Activated naive CD8-positive, alpha-beta T cell treated with anti-CD3 and anti-CD28 coated beads for 36 hours (primary cell): ENCODE measurements at places on chromosomes 12 and 14. TPM values are rescaled to one million over a fixed set of nuclear protein-coding genes. Genes with fewer than 3 reads are reported as not detected.

Gene PLEKHD1
- total RNA-seq: 0.04 TPM

Gene BEST3
- total RNA-seq: not detected

Gene TMEM233
- total RNA-seq: not detected

Gene KRT81
- total RNA-seq: not detected

Gene HOXC12
- total RNA-seq: not detected

Gene ATN1
- 27.6 TPM for total RNA-seq

Gene APEX1
- total RNA-seq: 277 TPM

Gene TAMALIN
- 11.3 TPM for total RNA-seq

Gene EIF2S3B
- 2.4 TPM for total RNA-seq

Gene KCNC2
- not detected for total RNA-seq

Gene LRP1
- 1.3 TPM for total RNA-seq

- DNase-seq: peak; percentile 11
These were observed 13.2 kb downstream of the TAOK3 start for GRCh38 chr12:118359541-118359915.

GRCh38 chr12:56231184-56231582, 1.3 kb downstream of the SLC39A5 start:
- no peak for DNase-seq

DNA sequence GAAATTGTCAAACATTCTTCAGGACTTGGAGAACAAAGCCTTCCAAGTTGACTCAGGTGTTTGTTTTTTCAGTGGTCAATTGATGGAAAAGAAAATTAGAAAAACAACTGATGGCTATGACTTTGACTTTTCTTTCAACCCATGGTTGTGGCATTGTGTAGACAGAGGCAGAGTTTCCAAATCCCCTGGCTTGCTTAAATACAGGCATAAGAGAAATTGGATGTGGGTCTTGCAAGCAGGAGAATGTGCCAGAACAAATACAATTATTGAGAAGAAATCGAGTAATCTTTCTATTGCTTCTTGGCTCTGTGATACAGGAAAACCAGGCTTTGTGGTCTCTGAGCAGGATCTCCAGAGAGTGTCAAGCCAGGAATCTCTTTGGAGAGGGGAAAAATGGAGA, 40.9 kb upstream of the FRMD6 start:
- no peak for DNase-seq

DNA sequence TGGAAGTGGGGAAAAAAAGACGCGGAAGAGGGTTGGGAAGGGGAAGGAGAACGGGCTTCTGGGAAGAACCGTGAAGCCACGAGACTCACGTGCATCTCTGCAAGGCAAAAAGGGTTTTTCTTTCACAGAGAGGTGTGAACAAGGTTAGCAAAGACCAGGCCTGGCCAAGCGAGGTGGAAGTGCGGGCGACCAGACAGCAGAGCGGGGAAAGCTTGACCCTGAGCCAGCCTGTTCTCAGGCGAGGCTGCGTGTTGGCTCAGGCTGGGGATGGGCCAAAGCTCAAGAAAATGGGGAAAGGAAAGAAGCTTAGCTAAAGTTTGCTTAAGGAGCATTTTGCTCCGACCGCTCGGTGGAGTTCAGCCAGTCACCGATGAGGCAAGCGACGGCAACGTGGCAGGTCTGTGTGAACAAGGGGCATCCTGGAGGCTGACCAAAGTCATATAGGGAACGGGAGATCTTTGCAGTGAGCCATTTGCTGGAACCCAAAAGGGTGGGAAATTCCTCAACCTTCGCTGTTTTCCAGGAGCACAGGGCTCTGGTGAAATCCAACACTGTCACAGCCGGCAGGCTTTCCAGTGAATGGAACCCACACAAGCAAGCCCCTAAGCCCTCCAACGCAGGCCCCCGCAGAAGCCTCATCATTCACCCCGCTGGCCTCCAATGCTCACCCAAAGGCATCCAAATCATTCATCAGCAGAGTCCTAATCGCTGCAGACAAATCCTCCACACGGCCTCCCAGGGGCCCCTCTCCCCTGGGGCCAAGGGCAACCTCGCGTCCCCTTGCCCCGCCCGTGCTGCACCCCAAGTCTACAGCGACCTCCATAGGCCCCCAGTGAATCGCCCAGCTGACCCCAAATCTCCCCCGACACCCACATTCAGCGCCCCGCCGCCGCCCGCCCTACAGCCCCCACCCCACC, 754 bp downstream of the ZNF605 start:
- DNase-seq: peak; percentile 39

- peak; percentile 35 for DNase-seq
These were observed 71.7 kb downstream of the CCDC92 start for GRCh38 chr12:123900871-123901376.

DNA sequence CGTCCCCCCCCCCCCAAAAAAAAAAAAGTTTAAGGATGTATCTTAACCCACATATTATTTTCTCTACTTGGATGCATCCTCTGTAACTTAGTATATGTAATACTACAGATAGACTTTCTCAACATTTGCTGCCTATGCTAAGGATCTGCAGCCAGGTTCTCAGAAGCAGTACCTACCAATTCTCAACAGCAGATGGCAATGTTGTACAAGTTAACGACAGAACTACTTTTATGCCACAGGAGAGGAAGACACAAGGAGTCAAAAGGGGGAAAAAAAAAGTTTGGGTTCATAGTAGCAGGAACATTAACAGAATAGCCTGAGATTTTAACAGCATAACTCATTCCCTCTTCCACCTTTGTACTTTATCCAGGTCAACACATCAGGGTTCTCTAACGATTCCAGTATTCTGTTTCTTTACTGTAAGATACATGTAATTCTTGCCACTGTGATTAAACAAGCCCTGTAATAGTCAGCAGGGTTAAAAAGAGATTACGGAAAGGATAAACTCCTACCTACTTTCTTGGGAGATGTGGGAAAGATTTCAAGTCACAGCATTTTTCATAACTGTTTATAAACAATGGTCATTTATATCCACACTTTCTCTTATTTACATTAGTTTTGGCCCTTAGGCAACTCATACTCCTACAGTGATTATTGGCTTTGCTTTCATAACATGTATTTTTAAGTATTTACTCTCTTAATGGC, 5.7 kb upstream of the NEK9 start:
- peak; percentile 35 for DNase-seq

GRCh38 chr12:50581226-50582184, 76.7 kb downstream of the DIP2B start:
- no peak for DNase-seq

DNA sequence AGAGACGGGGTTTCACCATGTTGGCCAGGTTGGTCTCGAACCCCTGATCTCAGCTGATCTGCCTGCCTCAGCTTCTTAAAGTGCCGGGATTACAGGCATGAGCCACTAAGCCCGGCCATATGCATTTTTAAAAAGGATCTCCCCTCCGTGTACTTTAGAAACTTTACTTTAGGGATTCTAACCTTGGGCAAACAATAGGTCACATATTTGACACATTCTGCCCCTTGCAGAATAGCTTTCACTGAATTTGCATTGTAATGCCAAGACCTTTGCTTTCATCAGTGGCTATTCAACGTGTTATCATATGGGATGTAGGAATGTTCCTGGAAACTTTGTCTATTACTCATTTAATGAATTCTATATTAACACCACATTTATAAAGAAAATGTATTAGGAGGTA, 11.4 kb upstream of the ANKS1B start:
- DNase-seq: no peak

DNA sequence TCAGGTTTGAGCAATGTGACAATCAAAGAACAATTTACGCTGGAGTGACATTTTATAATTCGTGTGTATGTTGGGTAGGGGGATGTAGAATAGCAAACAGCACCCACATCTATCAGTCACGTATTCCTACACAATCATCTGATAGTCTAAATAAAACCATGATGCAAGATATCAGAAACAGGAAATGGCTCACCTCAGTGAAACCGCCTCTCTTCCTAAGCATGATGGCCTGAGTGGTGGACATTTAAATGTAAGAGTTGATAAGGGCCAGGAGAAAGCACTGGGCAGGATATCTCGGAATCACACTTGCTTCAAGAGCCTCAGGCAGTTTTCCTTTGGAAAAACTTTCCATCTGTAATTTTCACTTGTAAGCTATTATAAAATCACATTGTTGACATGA, 128.2 kb downstream of the GRIP1 start:
- DNase-seq: no peak

GRCh38 chr12:75872762-75873161, 158.8 kb downstream of the PHLDA1 start:
- no peak for DNase-seq

DNA sequence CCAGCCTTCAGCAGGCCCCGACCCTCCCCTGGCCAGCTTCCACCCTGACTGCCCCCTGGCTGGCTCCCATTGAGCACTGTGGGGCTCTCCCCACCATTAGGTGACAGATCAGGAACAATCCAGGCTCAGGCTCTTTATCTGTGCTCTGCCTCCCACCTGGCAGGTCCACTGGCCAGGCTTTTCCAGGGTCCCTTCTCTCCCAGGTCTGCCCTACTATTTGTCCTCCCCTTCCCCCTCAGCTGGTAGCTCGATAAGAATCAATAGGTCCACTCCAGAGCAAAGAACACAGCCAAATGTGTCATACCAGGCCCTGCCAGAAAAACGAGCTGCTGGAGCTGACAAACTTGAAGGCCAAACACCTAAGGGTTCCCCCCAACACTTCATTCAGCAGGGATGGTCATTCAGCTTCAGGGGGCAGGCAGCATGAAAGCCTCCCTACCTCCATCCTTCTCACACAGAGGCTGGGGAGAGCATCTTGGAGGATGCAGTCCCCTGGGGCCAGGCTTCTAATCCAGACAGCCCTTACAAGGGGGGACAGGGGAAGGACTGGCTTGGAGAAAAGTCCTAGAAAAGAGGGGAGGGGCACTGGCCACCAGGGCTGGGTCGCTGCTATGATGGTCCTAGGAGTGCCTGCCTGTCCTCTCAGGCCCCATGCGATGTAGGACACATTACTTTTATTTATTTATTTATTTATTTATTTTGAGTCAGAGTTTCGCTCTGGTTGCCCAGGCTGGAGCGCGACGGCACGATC, 1.9 kb upstream of the KRT18 start:
- DNase-seq: no peak

DNA sequence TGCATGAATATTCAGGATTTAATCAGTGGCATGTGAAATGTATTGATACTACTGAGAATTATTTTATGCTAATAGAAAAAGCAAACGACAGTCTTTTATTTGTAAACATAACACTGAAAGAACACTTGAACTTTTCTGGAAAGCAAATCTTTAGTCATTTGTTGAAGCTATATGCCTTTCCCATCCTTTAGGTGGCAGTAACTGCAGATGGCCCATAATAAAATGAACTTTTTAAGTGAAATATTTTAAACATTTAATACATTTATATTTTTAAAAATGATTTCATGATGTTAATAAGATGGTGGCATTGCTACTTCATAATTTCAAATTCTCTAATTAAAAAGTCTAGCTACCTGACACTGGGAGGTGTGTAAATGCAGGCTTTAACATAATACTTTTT, 13.9 kb upstream of the KRR1 start:
- no peak for DNase-seq

DNA sequence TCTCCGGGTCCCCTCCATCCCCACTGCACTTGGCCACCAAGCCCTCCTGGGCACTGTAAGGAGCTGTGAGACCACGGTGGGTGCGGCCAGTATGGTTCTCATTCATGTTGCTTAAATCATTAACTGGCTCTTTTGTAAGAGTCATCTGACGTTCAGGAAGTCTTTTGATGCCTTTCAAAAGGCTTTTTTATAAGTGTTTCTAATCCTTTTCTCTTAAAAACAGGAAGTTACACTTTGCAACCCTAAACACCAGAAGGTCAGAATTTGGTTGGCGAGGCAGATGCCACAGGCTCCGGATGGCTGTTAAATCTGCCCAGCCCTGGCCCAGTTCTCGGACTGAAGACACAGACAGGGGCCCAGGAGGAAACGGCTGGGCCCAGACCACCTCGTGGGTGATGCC, 26.1 kb upstream of the DIO3 start:
- no peak for DNase-seq

DNA sequence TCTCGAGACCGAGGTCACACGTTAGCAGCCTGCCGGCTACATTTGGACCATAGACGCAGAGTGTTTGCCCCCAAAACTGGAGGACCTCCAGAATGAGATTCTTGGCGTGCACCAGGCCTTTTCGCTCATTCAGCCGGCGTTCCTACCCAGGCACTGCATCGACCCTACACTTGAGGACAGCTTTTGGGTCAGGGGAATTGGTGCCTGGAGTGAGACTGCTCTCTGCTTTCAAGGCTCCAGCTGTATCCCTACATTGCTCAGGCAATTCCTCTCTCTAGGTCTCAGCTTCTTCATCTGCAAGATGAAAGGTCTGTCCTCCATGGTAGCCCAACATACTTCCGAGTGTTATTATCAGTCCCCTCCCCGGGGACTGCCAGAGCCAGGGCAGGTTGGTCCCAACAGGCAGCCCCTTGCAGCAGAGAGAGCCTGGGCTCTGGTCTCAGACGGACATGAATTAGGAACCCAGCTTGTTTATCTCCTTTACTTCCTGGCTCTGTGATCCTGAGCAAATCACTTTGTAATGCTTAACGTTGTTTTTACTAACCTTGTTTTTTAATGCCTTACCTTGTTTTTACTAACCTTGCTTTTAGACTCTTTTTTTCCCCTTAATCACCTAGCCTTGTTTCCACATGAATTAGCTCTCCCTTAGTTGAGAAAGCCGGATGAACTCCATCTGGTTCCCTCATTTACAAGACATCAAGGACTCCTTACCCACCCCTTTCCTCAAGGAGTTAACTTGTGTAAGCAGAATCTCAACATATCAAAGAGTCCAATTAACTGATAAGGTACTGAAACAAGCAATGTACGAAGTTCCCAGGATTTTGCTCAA, 892 bp downstream of the TCHP start:
- no peak for DNase-seq

DNA sequence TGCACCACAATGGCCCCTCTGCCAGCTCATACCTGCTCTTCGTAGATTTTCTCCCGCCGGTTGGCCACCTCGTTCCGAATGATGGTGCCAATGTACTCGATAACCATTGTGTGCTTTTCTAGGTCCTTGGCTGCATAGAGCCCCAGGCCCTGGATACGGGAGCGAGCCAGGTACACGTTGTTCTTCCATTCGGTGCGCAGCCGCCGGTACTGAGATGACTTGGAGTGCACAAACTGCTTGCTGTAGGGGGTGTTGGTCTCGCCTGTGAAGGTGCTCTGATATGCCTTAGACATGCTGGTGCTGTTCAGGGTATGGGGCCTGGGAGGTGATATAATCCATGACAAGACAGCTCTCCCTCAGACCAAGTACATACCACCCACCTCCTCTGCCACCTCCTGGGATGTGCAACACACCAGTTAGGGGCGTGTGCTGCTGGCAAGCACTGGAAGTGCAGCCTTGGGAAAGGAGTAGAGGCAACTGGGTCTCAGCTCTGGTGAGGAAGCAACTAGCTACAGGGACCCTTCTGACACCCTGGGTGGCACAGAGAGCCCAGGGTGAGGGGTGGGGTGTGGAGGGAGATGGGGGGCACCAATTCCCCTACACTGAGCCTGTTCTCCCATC, 4.1 kb upstream of the PRKAG1 start:
- DNase-seq: no peak

- no peak for DNase-seq
These were observed 23.2 kb downstream of the FOS start for GRCh38 chr14:75301666-75302325.

- DNase-seq: no peak
These were observed 942 bp downstream of the ZC2HC1C start for GRCh38 chr14:75070383-75070782.

- DNase-seq: no peak
These were observed 45.1 kb upstream of the C12orf75 start for GRCh38 chr12:105285378-105285777.
